ENCODE measurements at places on chromosomes 6 and 20.

GRCh38 chr6:72403413-72403812 lies 218.5 kb upstream of the KCNQ5 start:
- no peak for DNase-seq

DNA sequence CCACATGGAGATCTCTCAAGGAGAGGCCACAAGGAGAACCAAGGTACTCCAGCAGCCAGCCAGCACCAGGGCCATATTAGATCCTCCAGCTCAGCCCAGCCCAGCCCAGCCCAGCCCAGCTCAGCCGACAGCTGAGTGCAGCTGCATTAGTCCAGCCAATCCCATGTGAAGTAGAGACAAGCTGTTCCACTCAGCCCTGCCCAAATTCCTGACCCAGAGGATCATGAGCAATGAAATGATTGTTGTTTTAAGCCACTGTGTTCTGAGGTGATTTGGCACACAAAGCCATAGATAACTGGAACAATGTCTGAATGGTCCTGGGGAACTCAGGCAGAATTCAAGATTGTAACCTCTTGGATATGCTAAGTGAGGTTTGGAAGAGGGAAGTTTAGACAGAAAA lies 59.5 kb upstream of the BMP2 start:
- DNase-seq, result peak; percentile 59

DNA sequence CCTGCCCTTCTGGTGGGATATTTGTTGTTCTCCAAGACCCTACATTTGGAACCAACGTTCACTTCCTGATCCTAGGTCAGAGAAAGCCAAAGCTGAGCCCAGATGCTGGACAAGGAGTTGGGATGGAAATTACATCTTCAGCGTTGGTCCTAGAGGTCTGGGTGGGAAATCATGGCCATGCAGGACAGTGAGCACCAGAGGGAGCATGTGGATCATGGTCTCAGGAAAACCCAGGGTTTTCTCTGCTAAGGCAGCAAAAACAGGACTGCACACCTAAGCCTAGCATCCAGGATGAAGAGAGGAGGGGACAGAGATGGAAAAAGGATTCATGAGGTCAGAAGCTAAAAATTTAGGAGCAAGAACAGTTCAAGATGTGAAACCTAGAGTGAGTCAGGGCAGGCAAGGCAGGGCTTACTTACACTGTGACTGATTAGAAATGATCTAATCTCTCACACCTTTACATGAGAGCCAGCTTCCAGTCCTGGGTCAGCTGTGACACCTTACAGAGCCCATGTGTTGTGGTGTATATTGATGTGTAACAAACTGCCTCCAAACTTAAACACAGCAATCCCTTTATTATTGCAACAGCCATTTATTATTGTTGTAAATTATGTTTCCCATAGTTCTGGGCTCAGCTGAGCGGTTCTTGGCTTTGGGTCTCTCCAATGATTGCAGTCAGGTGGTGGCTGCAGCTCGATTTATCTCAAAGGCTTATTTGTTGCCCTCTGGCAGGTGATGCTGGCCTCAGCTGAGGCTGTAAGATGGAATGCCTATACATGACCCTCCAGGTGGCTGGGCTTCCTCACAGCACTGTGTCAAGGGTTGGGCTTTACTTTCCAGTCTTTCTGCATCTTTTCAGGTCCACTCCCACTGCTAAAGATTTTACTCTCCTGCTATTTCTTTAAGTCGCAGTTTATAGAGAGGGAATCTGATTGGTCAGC lies 6.5 kb downstream of the C20orf202 start:
- no peak for DNase-seq

- DNase-seq, result no peak
These were observed 21.5 kb upstream of the TMEM244 start for GRCh38 chr6:129882510-129883023.

- no peak for DNase-seq
These were observed 24.2 kb upstream of the SNX9 start for GRCh38 chr6:157798851-157799250.

DNA sequence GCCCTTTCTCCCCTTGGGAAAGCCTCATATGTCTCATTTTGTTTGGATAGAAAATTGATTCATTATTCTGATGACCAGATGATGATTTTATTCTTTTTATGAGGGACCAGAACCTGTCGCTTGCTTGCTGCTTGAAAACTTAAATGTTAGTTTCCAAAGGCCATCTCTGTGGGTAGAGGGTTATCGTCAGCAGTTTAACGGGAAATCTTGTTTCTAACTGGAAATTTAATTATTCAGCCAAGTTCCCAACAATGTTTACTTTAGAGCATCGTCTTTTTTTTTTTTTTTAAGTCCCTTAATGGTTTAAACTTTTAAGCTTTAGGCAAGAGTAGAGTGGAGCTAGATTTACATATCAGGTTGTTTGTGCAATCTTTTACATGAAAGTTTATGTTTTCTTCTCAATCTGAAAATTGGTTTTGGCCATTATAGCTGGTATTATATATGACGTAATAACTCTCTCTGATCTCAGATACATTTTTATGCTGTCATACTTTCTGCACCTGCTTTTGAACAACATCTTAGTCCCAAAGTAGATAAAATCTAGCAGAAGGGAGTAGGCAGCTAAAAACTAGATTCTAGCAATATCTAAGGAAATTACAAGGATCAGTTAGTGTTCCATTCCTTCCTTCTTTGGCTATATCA lies 93.9 kb downstream of the FOXO3 start:
- no peak for DNase-seq

- peak; percentile 10 for DNase-seq
These were observed 99.2 kb downstream of the LCA5 start for GRCh38 chr6:79438030-79438429.

GRCh38 chr6:16238057-16238962 lies at the start of gene GMPR:
Gene GMPR, plus strand, starts transcription at chr6:16238587. Its CDS starts 107 bp downstream, at chr6:16238694.
- DNase-seq, result peak; percentile 42

- DNase-seq, result no peak
These were observed 78.2 kb downstream of the ELOVL4 start for GRCh38 chr6:79869184-79869583.

DNA sequence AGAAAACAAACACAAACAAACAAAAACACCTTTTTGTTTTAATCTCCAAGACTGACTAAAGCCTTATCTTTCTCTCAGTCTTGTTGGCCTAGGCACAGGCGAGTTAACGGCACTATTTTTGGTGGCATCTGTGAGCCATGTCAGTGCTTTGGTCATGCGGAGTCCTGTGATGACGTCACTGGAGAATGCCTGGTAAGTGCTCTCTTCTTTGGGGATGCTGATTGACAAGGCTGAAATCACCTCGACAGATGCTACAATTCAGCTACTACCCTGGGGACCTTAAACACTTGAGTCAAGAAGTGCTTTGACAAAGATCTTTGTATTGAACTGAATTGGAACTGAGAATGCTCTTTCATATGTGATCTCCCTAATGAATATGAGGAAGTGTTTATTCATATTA lies 384.1 kb downstream of the LAMA2 start:
- no peak for DNase-seq

All from fibroblast of skin of scalp (primary cell).